ENCODE measurements at places on chromosomes 5 and 9.

DNA sequence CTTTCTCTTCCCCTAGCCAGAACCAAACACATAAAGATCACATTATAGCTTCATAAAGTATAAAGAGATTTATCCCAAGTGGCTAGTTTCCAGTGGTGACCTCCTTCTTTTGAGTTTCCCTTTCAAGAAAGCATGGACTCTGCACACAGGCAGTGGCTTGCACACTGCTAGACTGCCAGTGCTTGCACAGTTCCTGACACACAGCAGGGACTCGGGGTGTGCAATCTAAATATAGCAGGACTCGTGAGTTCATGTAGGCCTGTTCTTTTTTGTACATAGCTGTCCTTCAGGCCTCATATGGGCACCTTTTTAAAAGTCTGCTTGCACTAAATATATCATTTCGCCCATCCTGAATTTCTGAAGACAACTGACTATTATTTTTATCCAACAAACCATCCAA is 308.6 kb downstream of the FBXL7 start:
- DNase-seq: no peak

DNA sequence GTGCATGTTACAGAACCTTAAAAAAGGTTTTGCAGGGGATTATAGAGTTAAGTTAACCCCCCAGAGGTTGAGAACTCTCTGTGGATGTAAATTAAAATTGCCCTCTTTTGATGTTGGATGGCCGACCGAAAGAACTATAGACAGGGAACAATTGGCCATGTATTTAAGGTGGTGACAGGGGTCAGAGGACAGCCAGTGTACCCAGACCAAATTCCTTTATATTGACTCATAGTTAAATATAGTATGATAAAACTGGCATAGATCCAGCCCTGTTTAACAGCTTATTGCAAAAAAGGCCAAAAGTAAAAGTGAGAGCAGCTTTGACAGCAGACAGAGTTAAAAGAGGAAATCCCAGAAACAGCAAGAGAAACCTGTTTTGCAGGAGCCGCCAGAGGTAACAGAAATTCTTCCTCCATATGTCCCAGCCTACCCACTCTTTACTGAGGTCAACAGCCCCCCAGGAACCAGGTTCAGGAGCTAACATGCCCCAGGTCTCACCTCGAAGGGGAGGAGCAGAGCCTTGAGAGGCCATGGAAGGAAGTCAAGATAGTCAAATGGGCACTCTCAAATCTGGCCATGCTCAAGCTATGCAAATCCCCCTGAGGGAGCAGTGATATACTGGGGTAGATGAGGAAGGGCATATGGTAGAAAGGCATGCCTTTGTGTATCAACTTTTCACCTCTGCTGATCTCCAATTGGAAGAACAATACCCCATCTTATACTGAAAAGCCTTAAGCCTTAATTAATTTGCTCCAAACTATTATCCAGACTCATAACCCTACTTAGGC is 156.4 kb upstream of the COX7C start:
- DNase-seq: no peak

DNA sequence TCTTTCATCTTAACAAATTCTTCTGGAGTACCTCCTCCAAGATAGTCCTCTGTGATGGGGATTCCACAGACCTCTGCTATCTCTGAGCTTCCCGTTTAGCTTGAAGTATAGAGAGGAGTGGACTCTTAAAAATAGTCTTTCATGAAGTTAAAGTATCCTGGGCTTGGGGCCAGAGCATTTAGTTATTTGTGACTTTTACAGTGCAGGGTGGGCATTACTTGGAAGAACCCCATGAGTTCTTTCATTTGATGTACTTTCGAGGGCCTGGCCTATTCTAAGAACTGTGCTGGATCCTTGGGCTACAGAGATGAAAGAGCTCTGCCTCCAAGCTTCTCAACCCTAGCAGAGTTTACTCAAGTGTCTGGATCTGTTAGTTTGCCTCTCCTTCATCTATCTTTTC is 131.5 kb downstream of the ZSWIM6 start:
- DNase-seq: no peak

DNA sequence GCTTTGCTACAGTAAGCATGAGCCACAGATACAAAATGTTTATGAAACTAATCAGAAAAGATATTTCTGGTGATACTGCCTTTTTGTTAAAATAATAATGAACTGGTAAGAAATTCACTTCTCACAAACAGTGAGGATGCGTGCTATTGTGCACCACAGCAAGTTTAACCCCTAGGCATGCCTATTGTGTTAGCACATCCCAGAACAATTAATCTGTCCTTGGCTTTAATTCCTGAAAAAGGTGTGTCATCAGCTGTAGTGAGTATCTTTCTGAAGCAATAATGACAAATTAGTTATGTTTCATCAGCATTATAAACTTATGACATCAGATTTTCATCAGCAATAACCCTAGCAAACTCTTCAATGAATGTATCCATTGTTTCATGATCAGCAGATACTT is 1307.2 kb downstream of the EFNA5 start:
- DNase-seq: no peak
